ENCODE measurements at places on chromosomes 16 and 17.

DNA sequence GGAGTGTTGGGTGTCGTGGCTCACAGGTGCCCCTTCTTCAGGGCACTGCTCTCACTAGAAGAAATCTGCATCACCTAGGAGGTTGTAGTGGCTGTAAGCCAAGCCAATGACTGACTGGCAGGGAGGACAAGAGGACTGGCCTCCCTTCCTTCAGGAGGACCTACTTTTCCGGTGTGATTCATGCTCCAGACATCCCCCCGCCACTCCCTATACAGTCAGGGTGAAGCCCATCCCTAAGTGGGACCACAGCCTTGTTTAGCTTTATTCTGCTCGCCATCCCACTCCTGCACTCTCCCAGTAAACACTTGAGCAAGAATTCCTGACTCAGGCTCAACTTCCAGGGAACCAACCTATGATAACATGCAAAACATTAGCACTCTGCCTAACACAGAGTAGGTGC is 67.0 kb downstream of the PLCG2 start:
- no peak for DNase-seq

GRCh38 chr17:32192379-32192778 is 50.1 kb downstream of the RHOT1 start:
- DNase-seq: no peak

DNA sequence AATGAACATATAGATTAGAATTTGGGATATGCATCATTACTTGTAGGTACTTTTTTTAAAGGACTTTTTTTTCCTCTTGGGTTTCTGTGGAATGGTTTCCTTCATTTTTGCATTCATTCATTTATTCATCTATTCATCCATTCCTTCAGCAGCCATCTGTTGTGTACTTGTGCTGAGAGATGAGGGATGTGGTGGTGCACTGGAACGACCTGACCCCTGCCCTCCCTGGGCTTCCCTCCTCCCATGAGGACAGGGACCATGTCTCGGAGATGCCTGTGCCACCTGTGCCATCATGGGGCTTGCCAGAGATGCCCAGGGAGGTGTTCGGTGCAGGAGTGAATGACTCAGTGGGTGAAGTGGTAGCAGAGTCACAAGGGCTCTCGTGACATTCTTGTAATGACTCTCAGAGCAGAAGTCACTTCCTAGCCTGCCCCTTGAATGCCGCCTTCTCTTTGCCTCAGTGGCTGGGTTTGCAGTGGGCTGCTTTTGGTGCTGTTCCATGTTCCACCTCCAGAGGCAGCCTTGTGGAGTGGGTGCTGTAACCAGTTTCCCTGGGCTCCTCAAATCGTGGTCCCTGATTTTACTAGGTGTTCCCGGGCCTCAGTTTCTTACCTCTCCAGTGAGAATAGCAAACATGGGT is 43.9 kb downstream of the CLEC16A start:
- no peak for DNase-seq

- no peak for DNase-seq
Observed at GRCh38 chr17:57365420-57365819, 109.1 kb downstream of the MSI2 start.

GRCh38 chr17:58632324-58633314 is 59.2 kb downstream of the TEX14 start:
- DNase-seq: no peak

GRCh38 chr16:27199736-27200135 is 3.6 kb upstream of the KDM8 start:
- no peak for DNase-seq

- DNase-seq: no peak
Observed at GRCh38 chr17:40352779-40353394, 11.7 kb downstream of the GJD3 start.

DNA sequence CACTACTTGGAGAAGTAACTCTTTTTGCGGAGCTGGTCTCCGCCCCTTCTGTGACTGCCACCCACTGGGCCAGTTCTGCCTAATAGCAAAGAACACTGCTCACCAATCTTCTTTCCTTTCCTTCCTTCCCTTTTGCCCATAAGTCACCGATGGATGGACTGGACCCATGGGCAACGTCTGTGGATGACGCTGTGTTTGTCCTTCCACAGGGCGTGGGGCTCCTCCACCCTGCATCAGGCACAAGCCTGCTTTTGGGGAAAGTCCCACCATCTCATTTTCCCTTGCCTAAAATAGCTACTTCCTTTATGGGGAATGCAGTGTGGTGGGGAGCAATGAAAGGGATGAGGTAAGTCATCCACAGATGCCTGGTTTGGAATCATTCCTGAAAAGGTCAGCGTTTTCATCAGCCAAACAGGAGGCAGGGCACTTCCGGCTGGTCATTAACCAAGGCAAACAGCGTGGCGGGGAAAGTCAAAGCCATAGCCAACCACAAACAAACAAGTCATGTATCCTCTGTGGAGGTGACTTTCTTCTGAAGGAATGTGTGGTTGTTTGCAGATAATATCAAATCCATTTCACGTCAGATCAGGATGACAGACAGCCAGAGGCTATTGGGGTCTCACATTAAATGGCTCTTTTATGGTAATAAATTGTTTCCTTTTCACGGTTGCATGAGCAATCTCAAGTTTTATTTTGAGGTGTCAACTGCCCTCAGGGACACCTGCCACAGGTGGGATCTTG is 30.7 kb upstream of the MED9 start:
- no peak for DNase-seq

DNA sequence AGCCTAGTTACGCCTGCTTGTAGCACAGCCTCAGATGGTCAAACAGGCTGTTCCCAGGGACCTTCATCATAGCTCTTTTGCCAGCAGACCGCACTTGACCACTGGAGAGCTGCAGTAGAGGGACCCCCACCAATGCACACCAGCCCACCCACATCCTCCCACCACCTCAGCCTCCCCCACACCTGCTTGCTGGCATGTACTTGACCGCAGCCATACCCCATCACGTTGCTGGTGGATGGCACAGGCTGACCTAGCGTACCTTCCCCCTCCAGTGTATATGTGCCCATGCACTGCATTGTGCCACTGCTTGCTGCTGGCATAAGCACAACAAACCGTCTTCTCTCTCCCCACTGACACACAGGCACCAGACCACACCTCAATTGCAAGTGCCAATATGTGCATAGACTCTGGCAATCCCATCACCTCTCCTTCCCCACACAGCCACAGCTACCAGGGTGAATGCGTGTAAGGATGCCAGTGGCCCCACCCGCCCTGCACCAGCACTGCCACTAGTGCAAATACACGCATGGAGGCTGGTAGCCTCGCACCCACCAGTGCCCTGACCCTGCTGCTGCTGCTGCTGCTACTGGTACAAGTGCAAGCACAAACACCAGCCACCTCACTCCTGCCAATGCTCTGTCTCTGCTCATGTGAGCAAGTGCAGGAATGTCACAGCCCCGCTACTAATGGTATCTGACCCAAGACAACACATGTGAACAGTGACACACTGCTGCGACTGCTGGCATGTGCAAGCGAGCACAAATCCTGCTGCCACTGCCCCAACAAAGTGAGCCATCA is 1377.6 kb downstream of the CDH11 start:
- no peak for DNase-seq

- DNase-seq: no peak
Observed at GRCh38 chr16:85383836-85384832, 229.0 kb upstream of the GSE1 start.

- no peak for DNase-seq
Observed at GRCh38 chr16:70253291-70254106, 1.8 kb upstream of the EXOSC6 start.

GRCh38 chr17:50872710-50873424 is 6.7 kb upstream of the TOB1 start:
- no peak for DNase-seq

GRCh38 chr16:56289416-56289815 is 98.1 kb downstream of the GNAO1 start:
- DNase-seq: peak; percentile 91

DNA sequence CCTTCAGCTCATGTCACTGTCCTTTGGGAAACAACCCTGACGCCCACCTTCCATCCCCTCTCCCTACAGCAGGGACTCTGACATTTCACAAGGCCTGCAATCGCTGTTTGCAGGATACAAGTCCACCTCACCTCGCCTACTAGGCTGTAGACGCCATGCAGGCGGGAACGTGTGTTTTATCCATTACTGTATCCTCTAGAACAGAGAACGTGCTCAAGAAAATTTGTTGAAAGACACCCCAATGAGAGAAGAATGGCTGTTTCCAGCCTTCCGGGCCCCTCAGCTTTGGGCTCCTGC is 1.5 kb upstream of the TTYH2 start:
- no peak for DNase-seq
